ENCODE measurements at places on chromosomes 4 and X.

DNA sequence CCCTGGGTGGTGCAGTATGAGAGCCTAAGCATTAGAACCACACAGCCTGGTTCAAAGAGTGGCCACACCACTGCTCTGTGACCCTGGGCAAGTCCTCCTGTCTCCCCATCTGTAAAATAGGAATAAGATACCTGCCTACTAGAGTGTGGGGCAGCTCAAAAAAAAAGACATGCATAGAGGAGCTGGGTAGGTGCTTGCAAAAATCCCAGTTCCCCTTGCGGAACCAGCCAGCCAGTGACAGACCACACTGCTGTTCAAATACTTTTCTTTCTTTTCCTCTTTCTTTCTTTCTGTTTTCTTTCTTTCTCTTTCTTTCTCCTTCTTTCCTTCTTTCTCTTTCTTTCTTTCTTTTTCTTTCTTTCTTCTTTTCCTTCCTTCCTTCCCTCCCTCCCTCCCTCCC is 63.0 kb upstream of the TRIM2 start:
- no peak for DNase-seq

GRCh38 chrX:147602176-147602696 is 309.5 kb upstream of the FMR1 start:
- no peak for DNase-seq

- peak; percentile 0 for DNase-seq
Measured at GRCh38 chr4:43855283-43855682, 593.3 kb downstream of the KCTD8 start.

- no peak for DNase-seq
Measured at GRCh38 chr4:158007566-158007965, 165.3 kb downstream of the GASK1B start.

DNA sequence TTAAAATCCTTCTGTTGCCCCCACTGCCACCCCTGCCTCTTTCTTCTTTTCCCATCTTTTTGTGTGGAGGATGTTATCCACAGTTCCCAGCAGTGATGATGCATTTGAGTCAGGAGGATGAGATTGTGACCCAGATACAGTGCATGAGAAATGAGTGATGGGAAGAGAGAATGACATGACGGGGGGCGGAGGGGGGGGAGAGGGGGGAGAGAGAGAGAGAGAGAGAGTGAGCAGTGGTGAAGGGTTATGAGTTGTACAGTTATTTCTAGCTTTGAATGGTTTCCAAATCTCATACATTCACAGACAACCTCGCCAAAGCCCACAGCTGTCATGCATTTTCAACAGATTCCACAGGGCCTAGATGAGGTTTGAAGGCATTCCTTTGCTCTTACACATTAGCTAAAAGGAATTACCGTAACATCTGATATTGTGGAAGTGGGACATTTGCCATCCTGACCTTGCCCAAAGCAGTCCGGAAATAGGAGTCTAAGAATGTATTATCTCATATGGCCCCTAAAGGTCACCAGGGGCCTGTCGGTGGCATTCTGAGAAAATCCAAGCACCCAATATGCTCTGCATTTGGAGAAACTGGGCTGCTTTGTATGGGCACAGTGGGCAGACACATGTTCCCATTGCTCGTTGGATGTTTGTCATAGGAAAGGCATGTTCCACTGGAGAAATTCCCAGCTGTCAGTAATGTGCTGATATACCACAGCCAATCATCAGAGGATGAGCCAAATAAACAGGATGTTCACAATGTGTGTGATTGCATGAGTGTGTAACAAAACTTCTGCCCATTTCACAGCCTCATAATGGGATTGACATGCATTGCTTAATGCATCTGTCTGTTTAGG is 435.8 kb downstream of the SPRY1 start:
- no peak for DNase-seq

- DNase-seq, result no peak
Measured at GRCh38 chr4:149823769-149824221, 8.2 kb upstream of the IQCM start.

DNA sequence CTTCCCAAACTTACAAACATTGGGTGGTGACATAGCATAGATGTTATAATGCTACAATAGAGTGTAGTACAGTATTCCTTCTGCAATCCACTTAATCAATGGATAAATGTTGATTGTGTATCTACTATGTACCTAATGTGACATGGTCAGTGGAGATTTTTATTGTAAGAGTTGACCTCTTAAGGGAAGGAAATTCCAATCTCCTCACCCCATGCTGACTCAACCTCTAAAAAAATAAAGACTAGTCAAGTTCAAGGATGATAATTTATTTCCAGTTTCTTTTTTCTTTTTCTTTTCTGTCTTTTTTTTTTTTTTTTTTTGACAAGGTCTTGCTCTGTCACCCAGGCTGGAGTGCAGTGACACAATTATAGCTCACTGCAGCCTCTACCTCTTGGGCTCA is 206.5 kb upstream of the STS start:
- no peak for DNase-seq

- DNase-seq, result no peak
Measured at GRCh38 chr4:119962631-119963030, 104.0 kb downstream of the MAD2L1 start.

DNA sequence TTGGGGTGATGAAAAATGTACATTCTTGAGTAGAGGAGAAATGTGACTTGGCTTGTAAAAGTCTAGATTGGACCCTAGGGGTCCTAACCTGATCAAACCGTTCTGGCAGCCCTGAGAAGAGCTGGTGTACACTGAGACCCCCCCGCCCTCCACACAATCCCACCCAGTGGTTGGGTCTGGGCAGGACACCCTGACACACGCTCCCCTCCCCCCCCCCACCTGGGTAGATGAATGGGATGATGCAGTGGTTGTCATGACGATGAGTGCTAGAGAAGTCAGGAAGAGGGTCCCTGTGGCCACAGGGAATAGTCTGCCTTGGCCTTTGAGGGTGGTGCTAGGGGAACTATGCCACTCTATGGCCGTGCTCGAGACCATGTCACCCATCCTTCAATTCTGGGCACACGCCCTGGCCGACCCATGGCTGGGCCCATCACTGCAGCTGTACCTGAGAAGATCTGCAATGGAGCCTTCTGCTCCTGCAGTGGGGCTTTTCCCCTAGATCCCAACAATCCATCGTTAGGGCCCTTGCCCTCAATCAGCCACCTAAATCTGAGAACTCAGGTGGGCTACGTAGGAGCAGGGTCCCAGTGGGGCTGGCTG is 4.4 kb downstream of the CDK16 start:
- no peak for DNase-seq

DNA sequence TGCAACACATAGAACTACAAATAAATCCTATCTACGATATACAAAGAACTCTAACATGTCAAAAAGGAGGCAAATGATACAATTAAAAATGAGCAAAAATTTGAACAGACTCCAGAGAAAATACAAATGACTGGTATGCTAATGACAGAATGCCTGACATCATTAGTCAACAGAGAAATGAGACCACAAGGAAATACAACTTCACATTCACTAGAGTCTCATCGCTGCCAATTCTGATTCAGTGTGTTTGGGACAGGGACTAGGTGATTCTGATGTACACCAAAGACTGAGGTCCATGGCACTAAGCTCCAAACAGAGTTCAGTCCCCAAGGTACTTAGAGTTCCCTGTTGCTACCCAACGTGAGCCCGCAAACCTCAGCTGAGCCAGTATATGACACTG is 23.4 kb downstream of the SLC2A9 start:
- no peak for DNase-seq

- no peak for DNase-seq
Measured at GRCh38 chr4:109211671-109212070, 90.8 kb downstream of the COL25A1 start.

GRCh38 chr4:165506849-165507248 is 128.0 kb downstream of the CPE start:
- DNase-seq, result no peak

DNA sequence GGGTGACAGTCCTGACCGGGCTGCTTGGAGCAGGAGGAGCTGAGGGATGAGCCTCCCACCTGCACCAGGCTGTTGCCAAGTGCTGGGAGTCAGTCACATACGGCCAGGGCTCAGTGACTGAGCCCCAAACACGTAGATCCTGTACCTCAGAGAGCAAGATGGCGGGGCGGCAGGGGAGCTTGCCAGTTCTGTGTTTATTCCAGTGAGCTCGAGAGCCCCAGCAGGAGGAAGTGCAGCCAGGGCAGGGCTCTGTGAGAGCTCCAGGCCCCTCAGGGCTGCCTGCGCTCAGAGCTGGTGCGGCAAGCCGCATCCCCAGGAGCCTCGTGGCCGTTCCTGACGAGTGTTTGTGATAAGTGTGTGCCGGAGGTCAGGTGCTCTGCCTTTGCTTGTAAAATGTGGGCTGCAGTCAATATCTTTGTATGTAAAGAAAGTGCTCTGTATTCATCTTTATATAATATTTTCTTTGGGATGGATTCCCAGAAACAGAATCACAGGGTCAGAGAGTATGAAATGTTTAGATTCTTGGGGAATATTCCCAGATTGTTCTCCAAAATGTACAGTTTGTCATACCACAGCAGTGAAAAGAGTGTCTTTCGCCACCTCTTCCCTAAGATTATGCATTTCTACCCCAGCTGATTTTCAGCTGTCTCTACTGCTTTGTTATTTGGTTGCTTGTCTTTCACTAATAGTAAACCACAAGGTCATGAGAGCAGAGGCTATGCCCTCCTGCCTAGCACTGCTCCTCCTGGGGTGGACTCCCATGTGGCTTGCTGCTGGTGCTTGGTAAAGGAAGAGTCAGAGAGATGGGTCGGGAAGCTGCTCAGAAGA is 50.3 kb downstream of the NELFA start:
- DNase-seq, result no peak

GRCh38 chr4:1743975-1744374 is 22.7 kb downstream of the TACC3 start:
- no peak for DNase-seq

GRCh38 chr4:156635051-156635450 is 336.5 kb downstream of the PDGFC start:
- no peak for DNase-seq

DNA sequence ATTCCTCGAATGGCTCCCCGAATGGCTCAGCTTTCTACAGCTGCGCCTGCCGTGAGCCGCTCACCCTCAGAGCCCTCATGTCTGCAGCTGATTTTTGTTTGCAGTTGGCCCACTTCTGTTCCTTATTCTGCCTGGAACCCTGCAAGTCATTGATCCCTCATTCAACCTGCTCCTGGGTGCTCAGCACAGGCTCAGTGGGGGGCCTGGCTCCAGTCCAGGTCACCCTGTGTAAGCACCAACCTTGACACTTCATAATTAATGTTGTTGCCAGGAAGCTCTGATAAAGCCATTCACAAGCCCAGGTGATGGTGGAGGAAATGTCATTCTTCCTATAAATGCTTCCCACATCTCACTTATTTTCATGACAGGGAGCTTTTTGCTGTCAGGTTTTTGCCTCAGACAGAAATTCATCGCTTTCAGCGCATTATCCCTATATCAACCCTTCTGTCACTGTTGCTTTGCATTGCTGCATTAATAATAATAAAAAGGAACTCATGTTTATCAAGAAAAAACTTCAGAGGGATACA is 85.7 kb downstream of the F11 start:
- peak; percentile 18 for DNase-seq
